ENCODE measurements at places on chromosomes 3 and 15. TPM values are rescaled to one million over a fixed set of nuclear protein-coding genes. Genes with fewer than 3 reads are reported as not detected.

GRCh38 chr15:49313650-49314049 is 109.4 kb upstream of the FGF7 start:
- peaks cover 6% of the 10 kb centered on the region for H3K36me3 ChIP-seq
- no peak overlapping the region for H3K27ac ChIP-seq
- no peaks in the 10 kb centered on the region for H3K27me3 ChIP-seq
- H3K4me1 ChIP-seq, result peaks cover 5% of the 10 kb centered on the region
- DNase-seq, result no peak
- no peak overlapping the region for H3K4me3 ChIP-seq

The ZNF502 gene
- 2.3 TPM for total RNA-seq

GRCh38 chr15:38202361-38202760 is 50.3 kb upstream of the SPRED1 start:
- no peaks in the 10 kb centered on the region for H3K36me3 ChIP-seq
- H3K4me1 ChIP-seq, result no peaks in the 10 kb centered on the region
- no peak overlapping the region for H3K4me3 ChIP-seq
- DNase-seq, result no peak
- peaks cover 35% of the 10 kb centered on the region for H3K27me3 ChIP-seq

DNA sequence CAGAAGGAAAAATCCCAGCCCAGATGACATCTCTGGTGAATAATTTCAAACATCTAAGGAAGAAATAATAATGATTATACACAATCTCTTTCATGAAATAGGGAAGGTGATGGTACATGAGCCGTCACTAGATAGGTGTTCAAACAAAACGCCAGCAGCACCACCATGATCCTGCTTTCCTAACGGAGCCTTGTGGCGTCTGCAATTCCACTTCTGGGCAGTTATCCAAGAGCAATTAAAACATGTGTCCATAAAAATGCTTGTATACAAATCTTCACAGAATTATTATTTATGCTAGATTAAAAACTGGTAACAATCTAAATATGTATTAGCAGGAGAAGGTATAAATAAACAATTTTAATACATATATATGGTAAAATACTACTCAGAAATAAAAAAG is 33.7 kb downstream of the RTP4 start:
- no peaks in the 10 kb centered on the region for H3K4me1 ChIP-seq
- peaks cover 22% of the 10 kb centered on the region for H3K27me3 ChIP-seq
- no peak overlapping the region for H3K27ac ChIP-seq
- no peak for DNase-seq
- H3K4me3 ChIP-seq, result no peak overlapping the region

GRCh38 chr3:152785051-152785450 is 49.9 kb upstream of the P2RY1 start:
- no peaks in the 10 kb centered on the region for H3K36me3 ChIP-seq
- H3K27ac ChIP-seq, result no peak overlapping the region
- DNase-seq, result no peak
- H3K4me1 ChIP-seq, result no peaks in the 10 kb centered on the region
- no peak overlapping the region for H3K4me3 ChIP-seq
- no peaks in the 10 kb centered on the region for H3K27me3 ChIP-seq

DNA sequence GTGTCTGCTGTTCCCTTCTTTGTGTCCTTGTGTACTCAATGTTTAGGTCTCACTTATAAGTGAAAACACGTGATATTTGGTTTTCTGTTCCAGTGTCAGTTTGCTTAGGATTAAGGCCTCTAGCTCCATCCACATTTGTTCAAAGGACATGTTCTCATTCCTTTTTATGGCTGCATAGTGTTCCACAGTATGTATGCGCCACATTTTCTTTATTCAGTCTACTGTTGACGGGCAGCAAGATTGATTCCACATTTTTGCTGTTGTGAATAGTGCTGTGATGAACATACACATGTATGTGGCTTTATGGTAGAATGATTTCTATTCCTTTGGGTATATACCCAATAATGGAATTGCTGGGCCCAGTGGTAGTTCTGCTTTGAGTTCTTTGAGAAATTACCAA is 122.7 kb upstream of the THBS1 start:
- no peak for DNase-seq
- H3K27ac ChIP-seq, result no peak overlapping the region
- H3K27me3 ChIP-seq, result peaks cover 6% of the 10 kb centered on the region

DNA sequence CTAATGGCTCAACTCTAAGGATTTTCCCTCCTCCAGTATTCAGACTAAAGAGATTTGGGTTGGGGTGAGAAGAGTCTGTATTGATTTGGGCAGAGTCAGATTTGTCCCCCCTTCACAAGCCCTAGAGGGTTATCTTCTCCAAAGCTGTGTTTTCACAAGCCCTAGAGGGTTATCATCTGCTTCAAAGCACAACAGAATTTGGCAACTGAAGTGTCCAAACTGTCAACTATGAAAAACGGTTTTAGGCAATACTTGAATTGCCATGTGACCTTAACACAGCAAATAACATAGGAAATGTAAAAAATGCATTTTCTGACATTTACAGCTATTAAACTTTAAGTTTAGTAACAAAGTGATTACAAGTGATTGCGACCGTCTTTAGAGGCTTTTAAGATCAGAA is 119.9 kb downstream of the IMPG2 start:
- peaks cover 9% of the 10 kb centered on the region for H3K4me1 ChIP-seq
- H3K27me3 ChIP-seq, result peaks cover 49% of the 10 kb centered on the region
- no peak overlapping the region for H3K4me3 ChIP-seq
- no peak for DNase-seq
- no peaks in the 10 kb centered on the region for H3K36me3 ChIP-seq

DNA sequence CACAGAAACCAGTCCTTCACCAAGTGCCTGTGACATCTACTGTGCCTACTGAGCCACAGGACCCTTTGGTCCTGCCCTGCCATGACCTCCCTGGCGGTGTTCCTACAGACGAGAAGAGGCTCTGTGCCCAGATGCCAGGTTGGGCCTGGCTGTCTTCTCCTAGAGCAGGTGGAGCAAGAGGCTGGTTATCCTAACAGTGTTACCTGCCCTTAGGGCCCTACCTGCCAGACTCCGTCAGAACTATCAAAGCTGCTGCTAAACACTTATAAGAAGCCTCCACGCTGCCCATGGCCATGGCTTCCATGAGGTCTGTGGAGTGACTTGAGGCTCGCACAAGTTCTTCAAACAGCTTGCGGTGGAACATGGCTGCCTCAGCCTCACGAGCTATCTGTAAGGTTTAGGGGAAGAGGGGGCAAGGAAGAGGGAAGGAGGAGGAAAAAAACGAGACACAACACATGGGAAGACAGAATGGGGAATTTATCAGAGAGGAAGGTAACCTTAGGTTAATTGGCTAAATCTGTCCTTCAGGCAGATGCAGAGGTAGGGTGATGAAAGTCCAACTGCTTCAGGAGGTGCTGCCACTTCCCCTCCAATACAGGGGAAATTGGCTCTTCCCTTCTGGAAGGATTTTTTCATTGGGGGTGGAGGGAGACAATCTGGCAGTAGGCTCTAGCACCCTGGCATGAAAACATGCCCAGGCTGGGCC is 5.4 kb upstream of the GRAMD2A start:
- no peak overlapping the region for H3K4me3 ChIP-seq
- H3K27me3 ChIP-seq, result no peaks in the 10 kb centered on the region
- H3K4me1 ChIP-seq, result peaks cover 41% of the 10 kb centered on the region
- peaks cover 56% of the 10 kb centered on the region for H3K36me3 ChIP-seq

GRCh38 chr3:21734746-21735145 is 16.3 kb downstream of the ZNF385D start:
- no peak overlapping the region for H3K27ac ChIP-seq
- H3K4me3 ChIP-seq, result no peak overlapping the region
- no peak for DNase-seq
- H3K36me3 ChIP-seq, result no peaks in the 10 kb centered on the region
- H3K4me1 ChIP-seq, result no peaks in the 10 kb centered on the region
- H3K27me3 ChIP-seq, result no peaks in the 10 kb centered on the region

DNA sequence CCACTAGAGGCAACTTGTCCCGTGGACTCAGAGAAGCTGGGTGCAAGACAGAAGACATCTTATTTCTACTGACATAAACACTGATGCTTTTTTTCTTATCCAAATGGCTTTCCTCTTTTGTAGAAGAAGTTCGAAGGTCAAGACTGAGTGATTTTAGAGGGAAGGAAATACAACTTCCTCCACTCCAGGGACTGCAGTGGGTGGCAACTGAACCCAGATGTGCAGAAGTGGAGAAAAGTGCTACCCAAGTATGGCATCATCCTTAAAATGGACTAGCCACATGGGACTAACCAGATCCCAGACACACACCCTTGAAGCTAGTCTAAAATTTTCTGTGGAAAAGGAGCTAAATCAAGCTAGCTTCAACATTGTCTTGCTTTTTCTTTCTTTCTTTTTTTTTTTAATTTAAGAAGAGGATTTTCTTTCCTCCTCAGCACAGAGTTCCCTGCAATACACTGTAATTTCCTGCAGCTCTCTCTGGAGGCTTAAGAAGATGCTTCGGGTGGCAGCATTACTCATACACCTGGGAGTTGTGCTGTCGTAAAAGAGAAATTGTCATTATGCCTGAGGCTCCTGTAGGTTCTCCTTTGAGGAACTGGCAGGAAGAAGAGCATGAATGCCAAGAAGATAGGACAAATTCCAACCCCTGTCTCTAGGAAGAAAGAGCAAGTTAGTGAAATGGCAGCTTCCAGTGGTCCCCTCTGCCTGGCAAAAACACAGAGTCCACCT is 3.8 kb upstream of the FRMD4B start:
- H3K36me3 ChIP-seq, result no peaks in the 10 kb centered on the region
- H3K27ac ChIP-seq, result no peak overlapping the region
- H3K27me3 ChIP-seq, result peaks cover 51% of the 10 kb centered on the region

- H3K4me1 ChIP-seq, result no peaks in the 10 kb centered on the region
- peaks cover 13% of the 10 kb centered on the region for H3K27me3 ChIP-seq
Measured at GRCh38 chr15:31953478-31953877, 76.8 kb upstream of the CHRNA7 start.

GRCh38 chr3:119367000-119367399 is 72.8 kb downstream of the ARHGAP31 start:
- H3K27ac ChIP-seq, result no peak overlapping the region
- no peaks in the 10 kb centered on the region for H3K27me3 ChIP-seq
- DNase-seq, result no peak
- H3K36me3 ChIP-seq, result no peaks in the 10 kb centered on the region
- no peak overlapping the region for H3K4me3 ChIP-seq

DNA sequence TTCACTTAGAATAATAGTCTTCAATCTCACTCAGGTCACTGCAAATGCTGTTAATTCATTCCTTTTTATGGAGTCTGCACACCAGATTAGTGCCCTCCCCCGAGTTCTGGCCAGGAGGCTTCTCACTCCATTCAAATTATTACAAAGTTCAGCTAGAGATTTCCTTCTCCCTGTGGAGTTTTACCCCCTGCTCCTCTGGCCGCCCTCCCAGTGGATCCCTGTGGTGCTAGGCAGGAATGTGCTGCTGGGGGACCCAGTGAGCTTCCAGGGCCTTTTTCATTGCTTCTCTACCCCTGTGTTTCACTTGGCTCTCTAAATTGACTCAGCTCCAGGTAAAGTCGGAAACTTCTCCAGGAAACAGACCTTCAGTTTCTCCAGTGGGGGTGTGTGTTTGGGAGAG is 42.7 kb upstream of the CD200R1L start:
- DNase-seq, result no peak
- H3K4me3 ChIP-seq, result no peak overlapping the region
- no peaks in the 10 kb centered on the region for H3K36me3 ChIP-seq

DNA sequence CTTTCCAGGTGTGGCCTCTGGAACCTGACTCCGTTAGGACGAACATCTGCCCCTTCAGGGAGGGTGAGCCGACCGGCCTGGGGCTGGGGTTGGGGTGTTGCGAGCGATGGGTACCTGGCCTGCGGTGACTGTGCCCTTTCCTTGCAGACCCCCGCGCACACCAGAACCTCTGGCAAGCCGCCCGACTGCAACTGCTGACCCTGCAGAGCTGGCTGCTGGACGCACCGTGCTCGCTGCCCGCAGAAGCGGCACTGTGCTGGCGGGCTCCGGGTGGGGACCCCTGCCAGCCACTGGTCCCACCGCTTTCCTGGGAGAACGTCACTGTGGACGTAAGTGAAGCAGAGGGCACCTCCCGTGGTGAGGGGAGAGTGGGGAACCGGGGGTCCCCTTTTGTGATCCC is 5.5 kb upstream of the CRELD1 start:
- no peak overlapping the region for H3K4me3 ChIP-seq
- H3K36me3 ChIP-seq, result no peaks in the 10 kb centered on the region
- no peak for DNase-seq
- H3K27me3 ChIP-seq, result peaks cover 8% of the 10 kb centered on the region
- peaks cover 12% of the 10 kb centered on the region for H3K4me1 ChIP-seq

Data from activated T-cell treated with anti-CD3 and anti-CD28 coated beads, Interleukin-2, amount 50 U/mL, for 72 hours (primary cell).